ENCODE measurements at places on chromosomes 2 and 18.
A peak's percentile ranks its signal among the peaks of the same experiment; 100 is the strongest.

DNA sequence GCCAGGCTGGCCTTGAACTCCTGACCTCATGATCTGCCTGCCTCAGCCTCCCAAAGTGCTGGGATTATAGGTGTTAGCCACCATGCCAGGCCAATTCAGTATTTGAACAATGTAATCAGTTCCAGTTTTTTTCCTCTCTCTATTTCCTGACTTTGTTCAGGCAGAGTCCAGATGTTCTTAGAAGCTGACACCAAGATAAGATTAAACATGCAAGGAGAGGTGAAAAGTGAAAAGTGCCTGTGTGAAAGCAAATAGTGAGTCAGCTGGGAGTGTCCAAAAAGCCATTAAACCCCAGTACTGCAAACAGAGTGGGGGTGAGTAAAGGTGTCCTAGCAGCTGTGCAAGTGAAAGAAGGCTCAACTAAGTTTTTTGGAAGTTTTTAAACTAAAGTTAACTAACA is 231.5 kb downstream of the PTH2R start:
- DNase-seq: no peak

GRCh38 chr2:188765522-188766470 is 208.4 kb upstream of the COL3A1 start:
- DNase-seq: no peak

GRCh38 chr2:74619651-74620297 is 28.4 kb downstream of the M1AP start:
- no peak for DNase-seq

GRCh38 chr2:136211701-136212100 is 93.8 kb upstream of the CXCR4 start:
- DNase-seq: no peak

DNA sequence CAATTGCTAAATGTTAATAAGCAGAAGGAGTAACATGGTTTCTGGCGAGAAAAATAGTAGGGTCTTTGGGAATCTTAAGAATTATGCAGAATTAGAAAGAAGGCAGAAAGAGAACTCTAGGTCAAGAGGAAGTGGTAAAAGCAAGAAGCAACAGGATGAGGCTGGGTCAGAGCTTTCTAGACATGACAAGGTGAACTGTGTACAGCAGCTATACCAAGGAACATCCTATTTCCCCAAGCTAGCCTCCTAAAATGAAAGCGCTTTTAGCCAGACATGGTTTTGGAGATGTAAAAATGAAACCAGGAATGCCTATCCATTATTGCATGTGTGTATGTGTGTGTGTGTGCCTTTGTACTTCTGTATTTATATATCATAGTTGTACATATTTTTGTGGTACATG is 42.3 kb upstream of the STAT1 start:
- DNase-seq: no peak

DNA sequence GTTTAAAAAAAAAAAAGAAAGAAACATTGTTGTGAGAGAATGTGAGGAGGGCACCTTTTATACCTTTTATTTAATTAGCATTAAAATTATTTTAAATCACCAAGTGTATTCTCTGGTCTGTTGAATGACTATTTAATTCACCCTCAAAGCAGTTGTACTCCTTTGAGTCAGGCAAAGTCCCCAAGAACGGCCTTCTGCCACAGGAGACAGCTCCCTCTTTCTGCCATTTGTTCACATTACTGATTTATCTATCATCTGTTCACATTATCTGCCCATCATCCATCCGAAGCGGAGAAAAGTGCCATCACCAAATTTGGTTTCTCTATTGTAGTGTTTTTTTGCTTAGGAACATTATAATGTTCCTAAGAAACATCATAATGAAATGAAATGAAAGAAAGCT is 240.7 kb upstream of the DPP10 start:
- DNase-seq: no peak

DNA sequence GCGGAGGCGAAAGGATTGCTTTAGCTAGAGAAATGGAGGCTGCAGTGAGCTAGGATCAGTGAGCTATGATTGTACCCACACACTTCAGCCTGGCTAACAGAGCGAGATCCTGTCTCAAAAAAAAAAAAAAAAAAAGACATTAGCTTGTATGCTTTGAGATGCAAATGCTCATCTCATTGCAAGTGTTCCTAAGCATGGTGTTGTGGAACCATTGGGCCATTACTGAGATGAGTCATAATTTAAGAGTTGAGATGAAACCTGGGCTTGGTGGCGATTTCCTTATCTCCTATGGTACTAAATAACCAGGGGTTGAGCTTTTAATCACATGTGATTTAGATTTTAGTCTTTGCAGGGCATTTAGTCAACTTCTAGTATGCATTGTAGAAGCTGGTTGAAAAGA is 2.2 kb downstream of the PLEKHA3 start:
- DNase-seq: peak; percentile 7

DNA sequence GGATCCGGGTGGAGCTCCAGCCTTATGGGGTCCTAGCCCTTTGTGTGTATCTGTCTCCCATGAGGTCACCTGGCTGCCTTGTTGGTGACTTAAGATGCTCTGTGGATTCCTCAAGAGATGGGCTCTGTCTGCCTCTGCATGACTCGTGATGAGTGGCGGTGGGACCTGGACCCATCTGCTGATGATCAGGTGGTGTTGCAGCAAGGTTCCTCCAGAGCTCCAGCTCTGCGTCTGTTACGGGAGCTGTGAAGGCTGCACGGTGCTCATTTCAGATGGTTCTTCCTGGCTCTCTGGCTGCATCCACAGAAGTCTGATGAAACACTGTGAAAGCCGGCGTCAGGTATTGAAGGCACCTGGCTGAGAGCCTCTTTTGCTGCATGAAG is 2.4 kb downstream of the AGAP1 start:
- DNase-seq: no peak

DNA sequence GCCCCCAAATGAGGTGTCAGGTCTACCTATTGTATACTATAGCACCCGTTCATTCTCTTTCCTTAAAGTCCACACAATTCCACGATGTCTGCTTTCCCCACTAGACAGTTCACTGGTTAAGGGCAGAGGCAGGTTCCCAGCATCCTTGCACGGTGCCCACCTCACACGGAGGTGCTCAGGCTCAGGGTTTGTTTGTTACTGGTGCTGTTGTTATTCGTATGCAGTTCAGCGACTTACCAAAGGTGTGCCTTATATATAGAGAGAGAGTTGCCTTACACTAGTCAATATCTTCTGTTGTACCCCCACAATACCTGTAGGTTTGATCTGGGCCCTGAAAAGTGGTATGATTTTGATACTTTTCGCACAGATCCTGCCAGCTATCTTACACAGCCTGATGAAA is 30.6 kb downstream of the SLC3A1 start:
- DNase-seq: no peak

- DNase-seq: peak; percentile 35
These were observed 57.1 kb downstream of the CD226 start for GRCh38 chr18:69890558-69890957.

- no peak for DNase-seq
These were observed 520.5 kb upstream of the CDH7 start for GRCh38 chr18:65230311-65230710.

- DNase-seq: no peak
These were observed 183.5 kb downstream of the HNMT start for GRCh38 chr2:138147796-138148195.

DNA sequence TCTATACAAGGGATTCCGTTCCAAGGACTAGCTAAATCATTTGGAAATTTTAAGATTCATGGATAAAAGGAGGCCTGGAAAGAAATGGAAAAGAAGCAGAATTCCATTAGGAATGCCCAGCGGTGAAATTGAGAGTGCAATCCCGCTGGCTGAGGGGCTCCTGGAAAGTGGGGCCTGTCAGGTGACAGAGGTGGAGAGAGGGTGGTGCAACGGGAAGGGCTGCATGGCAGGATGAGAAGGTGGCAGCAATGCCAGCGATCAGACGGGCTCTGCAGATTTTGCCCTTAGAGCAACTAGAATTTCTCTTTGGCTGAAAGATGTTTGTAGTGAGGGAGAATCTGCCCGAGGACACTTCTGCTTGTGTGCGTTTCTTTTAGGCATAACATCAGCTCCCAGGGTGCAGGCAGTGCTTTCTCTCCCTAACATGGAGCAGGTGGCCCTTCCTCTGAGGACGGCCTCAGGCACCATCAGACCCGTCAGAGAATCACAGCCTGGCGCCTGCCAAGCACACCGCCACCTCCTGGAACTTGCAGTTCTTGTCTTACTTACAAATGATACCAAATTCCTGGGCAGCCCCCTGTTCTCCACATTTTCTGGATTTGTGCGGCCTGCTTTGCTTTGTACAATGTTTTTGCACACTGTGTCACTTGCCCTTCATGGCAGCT is 261.6 kb downstream of the NDUFA10 start:
- no peak for DNase-seq

GRCh38 chr18:25235401-25236042 is 116.4 kb downstream of the ZNF521 start:
- no peak for DNase-seq

DNA sequence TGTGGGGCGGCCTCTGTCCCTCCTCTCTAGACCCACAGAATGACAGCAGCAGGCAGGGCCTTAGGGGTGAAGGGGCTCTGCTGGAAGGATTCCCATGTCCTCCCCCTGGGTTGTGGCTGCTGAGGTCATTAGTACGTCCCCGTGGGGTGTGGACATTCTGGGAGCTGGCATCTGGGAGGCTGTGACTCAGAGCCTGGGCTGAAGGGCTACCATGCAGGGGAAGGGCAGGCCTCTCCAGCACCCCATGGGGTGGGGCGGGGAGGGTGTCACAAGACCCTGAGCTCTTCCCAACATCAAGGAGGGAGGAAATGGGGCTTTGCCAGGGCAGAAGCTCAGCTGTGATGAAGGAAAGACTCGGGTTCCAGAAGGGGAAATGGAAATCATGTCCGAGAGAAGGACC is 105.8 kb upstream of the SMAD2 start:
- DNase-seq: no peak

- no peak for DNase-seq
These were observed 19.2 kb upstream of the XPO1 start for GRCh38 chr2:61557381-61557780.

DNA sequence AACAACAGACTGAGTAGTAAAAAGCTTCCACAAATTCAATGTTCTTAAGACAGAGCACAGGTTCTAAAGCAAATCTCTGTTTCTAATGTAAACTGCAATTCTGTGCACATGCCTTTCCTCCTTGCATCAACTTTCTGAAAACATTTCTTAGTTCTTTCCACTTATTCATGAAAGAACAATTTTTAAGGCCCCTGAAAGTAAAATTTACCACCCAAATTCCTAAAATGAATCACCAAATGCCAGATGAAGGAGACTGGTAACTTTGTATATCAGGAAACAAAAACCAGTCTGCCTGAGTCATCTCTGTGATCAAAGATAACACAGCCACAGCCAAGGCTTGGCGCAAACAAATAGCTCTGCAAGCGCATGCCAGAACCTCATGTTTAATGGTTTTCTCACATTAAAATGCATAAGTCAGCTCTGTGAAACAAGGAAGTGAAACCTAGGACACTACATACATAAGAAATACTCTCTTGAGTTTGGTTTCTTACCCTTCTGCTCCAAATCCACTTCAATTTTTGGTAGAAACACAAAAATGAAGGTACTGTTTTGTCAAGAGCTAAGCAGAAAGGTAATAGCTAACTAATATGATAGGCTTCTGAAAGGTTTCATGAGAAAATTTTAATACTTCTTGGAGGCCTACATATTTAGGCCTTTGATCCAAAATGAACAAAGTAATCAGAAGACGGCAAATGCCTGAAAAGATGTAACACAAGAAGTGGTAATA is 169.4 kb downstream of the THADA start:
- peak; percentile 84 for DNase-seq

DNA sequence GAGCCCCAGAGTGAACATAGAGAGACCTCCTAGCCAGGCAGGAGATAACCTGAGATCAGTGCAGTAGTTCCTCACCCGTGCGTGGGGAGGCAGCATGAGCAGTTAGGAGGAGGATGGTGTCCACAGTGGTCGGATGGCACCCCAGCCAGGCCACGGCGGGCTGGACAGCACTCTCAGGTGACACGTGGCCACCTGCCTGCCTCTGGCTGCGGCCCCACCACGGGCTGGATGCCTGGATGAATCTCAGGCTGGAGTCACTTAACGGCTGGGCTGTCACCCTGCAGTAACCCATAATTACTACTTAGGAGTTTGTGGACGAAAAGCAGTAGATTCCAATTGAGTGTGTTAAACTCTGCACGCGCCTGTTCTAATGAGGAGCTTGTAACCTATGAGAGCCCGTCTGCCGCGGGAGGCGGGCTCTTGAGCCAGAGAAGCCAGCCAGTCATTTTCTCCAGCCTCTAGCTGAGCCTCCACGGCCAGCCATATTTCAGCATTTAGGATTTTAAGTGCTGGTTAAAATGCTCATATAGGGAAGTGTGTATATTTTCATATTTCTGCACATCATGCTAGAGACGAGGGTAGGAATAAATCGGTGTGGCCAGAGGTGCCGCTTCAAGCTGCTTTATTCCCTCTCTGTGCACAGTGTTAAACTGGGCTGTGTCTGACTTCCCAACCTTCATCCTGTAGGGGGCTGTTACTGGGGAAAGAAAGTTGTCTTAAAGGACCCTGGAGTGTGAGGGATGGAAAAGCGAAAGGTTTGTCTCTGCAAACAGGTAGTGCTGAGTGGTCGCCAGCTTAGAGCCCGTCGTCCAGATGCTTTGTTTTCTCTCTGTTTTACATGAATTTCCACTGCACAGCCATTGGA is 144.0 kb downstream of the GLI2 start:
- DNase-seq: no peak

DNA sequence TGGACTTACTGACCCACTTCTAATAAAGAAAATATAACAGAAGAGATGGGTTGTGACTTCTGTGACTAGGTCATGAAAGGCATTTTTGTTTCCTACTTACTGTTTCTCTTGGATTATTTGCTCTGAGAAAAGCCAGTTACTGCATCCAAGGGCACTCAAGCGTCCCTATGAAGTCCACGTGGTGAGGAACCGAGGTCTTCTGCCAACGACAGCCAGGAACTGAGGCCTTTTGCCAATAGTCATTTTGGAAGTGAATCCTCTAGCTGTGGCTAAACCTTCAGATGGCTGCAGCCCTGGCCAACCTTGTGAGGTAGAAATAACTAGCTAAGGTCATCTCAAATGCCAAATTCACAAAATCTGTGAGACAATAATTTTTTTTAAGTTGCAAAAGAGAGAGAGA is 449.8 kb upstream of the RGPD4 start:
- no peak for DNase-seq

GRCh38 chr2:96964221-96964905 is 22.0 kb downstream of the FAM178B start:
- no peak for DNase-seq

DNA sequence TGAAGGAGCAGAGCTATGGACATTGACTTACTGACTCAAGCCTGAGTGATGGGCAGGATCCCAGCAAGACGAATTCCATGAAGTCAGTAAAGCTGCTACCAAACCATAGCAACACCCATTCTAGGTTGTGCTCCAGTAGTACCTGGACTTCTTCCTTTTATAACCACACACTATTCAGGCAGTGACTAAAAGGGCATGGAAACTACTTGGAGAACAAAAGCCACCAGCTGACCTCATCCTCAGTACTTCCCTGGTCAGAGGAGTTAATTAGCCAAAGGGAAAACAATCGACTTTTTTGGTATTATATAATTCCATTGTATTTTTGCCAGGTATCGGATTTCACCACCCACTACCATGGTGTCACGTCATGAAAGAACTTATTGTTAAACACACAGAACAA is 237.1 kb downstream of the TTC32 start:
- DNase-seq: no peak

- DNase-seq: no peak
These were observed 20.5 kb upstream of the KIF1A start for GRCh38 chr2:240840435-240841060.

- no peak for DNase-seq
These were observed 12.6 kb downstream of the AGAP1 start for GRCh38 chr2:235506291-235506996.

All from T-helper 2 cell treated with Interferon-gamma antibody and Interleukin-4, amounts not matched to agents 5 μg/mL and 100 μg/mL, for 36 hours (primary cell).